Stimulated activated CD8-positive, alpha-beta memory T cell treated with anti-CD3 and anti-CD28 coated beads, Interleukin-7, amount 100 ng/mL, for 4 hours (primary cell): ENCODE measurements at places on chromosomes 11 and 22.

DNA sequence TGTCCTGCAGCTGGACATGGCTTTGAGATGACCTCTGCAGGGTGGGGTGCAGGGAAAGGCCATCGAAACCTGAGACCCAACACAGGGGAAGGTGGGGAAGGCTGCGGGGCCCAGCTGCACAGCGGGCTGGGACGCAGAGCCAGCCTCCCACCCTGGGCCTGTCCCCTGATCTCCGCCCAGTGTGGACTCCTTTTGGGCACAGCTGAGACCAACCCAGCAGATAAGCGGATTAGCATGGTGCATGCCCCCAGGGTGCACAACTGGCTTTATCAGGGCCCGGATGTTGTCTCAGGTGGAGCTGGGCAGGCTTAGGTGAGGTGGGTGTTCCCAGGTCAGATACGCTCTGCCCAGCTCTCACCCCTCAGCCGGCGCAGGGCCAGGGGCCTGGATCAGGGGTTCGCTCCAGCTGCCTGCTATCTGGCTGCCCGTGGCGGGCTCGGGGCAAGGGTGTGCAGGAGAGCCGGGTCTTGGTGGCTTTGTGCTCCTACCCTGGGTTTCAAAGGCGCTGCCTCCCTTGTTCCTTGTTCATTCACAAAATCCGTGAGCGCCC lies 28.1 kb upstream of the MUC5AC start:
- DNase-seq = no peak

DNA sequence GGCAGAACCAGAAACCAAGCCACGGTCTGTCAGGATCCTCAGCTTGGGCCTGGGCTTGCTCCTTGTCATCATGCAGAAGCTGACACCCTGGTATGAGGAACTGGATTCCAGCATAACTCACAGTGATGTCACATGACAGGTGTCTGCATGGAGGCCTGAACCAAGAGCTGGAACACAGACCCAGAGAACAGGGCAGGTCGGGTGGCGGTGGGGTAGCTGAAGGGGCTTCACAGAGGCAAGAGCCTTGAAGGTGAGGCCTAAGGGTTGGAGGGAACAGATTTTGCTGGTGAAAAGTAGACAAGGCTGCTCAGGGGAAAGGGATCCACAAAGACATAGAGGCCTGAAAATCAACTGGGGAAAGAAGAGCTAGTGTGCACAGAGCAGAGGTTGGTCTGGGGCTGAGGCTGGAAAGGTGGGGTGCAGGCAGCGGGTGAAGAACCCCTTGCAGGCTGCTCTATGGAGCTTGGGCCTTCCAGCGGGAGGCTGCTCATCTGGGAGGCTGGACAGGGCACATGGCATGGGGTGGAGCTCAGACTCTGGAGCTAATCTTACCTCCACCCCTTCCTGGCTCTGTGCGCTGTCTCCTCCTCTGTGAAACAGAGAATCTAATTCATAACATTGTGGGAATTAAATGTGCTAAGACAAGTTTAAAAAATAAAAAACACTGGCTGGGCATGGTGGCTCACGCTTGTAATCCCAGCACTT lies 18.4 kb upstream of the RPS3 start:
- no peak for DNase-seq

- DNase-seq = no peak
Measured at GRCh38 chr22:44159221-44159620, 21.5 kb upstream of the PARVG start.

GRCh38 chr22:49787861-49788260 lies 39.8 kb downstream of the BRD1 start:
- DNase-seq = no peak

DNA sequence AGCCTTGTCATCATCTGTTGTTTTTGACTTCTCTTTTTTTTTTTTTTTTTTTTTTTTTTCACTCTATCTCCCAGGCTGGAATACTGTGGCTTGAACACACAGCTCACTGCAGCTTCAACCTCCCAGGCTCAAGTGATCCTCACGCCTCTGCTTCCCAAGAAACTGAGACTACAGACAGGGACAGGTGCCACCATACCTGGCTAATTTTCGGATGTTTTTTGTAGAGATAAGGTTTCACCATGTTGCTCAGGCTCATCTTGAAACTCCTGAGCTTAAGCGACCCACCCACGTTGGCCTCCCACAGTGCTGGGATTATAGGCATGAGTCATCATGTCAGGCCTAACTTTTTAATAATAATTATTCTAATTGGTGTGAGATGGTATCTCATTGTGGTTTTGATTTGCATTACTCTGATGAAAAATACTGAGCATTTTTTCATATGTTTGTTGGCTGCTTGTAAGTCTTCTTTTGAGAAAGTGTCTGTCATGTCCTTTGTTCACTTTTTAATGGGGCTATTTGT lies 51.3 kb upstream of the OR9G4 start:
- DNase-seq = no peak

GRCh38 chr11:94876645-94877442 lies 96.5 kb downstream of the CWC15 start:
- peak; percentile 40 for DNase-seq

GRCh38 chr11:75919525-75919924 lies 104.5 kb downstream of the UVRAG start:
- DNase-seq = no peak

DNA sequence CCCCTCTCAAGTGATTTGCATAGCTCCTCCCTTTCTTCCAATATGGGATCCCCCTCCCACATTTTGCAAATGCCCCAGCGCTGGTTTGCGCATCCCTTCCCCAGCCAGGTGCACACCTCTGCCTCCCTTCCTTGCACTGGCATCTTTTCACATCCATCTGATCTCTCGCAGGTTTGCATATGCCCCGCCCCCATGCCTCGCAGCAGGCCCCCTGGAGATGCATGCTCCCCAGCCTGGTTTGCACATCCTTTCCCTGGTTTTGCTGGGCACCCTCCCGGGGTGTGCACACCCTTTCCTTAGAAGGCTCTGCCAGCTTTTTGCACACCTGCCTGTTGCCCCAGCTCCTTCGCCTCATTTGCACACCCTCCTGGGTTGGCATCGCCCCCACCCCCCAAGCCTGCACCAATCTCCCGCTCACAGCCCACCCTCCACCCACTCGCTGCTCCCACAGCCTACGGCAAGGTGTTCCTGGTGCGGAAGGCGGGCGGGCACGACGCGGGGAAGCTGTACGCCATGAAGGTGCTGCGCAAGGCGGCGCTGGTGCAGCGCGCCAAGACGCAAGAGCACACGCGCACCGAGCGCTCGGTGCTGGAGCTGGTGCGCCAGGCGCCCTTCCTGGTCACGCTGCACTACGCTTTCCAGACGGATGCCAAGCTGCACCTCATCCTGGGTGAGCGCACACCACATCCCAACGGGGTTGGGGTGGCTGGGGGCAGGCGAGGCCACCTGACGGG lies 917 bp downstream of the RPS6KA4 start:
- DNase-seq = no peak

DNA sequence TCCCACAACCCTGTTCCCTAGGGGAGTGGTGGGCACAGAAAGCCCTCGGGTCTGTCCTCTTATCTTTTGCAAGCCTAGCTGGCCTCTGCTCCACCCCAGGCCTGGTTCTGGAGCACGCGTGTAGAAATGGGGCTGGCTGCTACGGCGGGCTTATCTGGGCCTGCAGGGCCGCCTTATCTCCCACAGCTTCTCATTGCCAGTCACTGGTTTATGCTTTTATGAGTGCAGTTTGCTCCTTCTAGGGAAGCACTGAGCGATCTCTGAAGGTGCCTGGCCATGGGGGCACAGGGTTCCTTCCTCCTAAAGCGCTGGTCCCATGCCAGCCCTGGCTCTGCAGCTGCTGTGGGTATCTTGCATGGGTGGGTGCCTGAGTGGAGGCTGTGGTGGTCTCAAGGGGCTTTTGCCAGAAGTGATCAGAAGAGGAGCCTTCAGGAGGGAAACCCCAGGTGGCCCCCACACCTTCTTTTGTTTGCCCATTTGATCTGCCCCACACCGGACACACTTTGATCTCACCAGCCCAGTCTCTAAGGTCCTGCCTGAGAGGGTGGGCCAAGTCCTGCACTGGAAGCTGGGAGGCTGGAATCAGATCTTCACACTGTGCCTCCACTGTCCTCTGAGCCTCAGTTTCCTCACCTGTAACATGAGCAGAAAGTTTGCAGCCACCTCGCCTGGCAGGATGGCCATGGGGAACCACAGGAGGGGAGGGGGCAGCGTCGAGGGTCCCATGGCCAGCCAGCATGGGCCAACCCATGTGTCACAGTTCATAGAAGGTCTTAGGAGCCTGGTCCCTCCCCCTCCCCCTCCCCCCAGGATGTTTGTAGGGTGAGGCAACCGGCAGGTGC lies 86.6 kb upstream of the FGF3 start:
- no peak for DNase-seq

DNA sequence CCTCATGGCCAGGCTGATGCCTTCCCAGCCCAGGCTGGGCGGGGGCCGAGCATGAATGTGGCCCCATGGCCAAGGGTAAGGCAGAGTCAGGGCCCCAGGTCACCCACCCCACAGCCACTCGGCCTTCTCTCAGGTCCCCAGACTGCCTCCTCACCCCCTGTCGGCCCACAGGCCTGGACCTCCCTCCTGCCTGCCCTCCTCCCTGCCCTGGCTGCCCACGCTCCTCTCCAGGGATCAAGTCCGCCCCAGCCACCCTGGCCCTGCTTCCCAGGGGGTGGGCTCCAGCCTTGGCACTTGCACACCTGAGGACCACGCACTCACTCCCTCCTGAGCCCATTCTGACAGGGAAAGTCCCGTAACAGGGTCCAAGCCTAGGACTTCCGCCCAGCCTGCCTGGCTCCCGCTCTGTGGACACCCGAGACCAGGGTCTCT lies 37.8 kb upstream of the TH start:
- no peak for DNase-seq

GRCh38 chr11:12723421-12724300 lies 49.4 kb downstream of the TEAD1 start:
- no peak for DNase-seq

- no peak for DNase-seq
Measured at GRCh38 chr22:26753125-26753862, 95.9 kb downstream of the MIAT start.

DNA sequence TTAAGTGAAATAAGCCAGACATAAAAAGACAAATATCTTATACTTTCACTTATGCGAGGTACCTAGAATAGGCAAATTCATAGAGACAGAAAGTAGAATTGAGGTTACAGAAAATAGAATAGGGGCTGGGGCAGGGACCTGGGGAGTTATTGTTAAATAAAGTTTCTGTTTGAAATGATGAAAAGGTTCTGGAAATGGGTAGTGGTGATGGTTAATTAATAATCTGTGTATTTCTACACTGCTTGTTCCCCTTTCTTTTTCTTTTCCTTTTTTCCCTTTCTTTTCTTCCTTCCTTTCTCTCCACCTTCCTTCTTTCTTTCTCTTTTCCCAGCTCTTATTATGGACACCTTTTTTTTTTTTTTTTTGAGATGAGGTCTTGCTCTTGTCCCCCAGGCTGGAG lies 2.8 kb downstream of the NAALADL1 start:
- DNase-seq = no peak

DNA sequence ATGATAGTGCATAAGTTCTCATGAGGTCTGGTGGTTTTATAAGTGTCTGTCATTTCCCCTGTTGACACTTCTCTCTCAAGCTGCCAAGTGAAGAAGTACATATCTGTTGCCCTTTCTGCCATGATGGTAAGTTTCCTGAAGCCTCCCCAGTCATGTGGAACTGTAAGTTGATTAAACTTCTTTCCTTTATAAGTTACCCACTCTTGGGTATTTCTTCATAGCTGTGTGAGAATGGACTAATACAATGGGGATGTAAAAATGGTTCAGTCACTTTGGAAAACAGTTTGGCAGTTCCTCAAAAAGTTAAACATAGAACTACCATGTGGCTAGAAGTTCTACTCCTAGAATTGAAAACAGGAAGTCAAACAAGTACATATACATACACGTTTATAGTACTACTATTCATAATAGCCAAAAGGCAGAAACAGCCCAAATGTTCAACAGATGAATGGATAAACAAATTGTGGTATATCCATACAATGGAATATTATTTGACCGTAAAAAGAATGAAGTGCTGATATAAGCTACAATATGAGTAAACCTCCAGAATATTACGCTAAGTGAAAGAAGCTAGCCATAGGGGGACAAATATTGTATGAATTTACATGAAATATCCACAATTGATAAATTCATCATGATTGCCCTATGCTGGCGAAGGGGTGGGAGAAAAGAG lies 16.0 kb upstream of the DKK3 start:
- DNase-seq = no peak

DNA sequence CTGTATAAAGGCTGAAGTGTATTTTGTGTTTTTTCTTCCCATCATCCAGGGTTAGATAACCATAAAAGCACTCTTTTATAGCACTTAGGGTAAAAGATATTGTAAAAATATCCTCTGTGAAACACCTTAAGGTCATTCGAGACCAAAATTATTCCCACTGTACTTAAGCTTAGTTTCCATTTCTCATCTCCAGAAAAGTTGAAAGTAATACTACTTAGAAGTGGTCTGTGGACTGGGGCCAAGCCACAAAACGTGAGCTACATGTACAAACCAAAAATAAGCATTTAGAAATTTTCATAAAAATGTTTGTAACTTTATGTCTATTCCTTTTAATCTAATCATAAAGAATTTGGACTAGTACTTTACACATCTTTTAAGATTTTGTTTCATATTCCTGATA lies 142.0 kb upstream of the NTM start:
- no peak for DNase-seq

- no peak for DNase-seq
Measured at GRCh38 chr11:115501502-115501892, 2.7 kb downstream of the CADM1 start.

GRCh38 chr11:843086-843734 lies 558 bp downstream of the TSPAN4 start:
- DNase-seq = no peak

DNA sequence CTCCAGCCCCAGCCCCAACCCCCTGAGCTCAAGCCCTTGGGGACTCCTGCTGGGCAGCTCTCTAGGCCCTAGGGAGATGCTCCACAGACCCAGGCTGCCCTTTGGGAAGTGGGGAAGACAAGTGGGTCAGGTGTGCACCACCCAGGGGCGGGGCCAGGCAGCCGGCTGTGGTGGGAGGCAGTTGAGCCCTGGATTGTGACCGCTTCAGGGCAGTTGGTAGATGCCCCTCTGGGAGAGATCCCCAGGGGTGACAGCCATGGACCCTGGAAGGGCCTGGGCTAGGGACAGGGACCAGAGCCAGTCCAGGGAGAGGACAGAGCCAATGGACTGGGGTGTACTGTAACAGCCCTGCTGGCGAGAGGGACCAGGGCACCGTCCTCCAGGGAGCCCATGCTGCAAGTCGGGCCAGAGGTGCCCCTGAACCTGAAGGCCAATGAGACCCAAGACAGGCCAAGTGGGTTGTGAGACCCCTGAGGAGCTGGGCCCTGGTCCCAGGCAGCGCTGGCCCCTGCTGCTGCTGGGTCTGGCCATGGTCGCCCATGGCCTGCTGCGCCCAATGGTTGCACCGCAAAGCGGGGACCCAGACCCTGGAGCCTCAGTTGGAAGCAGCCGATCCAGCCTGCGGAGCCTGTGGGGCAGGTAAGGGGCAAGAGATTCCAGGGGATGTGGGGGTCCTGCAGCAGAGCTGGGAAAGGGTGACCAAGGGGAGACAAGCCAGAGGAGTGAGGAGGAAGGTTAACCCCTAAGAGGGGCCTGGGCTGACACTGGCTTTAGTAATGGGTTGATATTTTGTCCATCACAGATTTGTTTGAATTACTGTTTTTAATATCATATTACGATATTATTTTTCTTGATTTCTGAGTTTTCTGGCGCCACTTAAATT lies at the start of gene IGLL5:
Gene IGLL5 (plus strand): TSS at position 196 of the 883 bp plus-strand sequence. CDS start 238 bp downstream, at position 434.
- DNase-seq = no peak

- DNase-seq = no peak
Measured at GRCh38 chr11:76579056-76579751, 91.3 kb downstream of the LRRC32 start.

- no peak for DNase-seq
Measured at GRCh38 chr22:20024225-20024624, 3.3 kb downstream of the TANGO2 start.
